Activated CD4-positive, alpha-beta T cell treated with anti-CD3 and anti-CD28 coated beads, Interleukin-2, amount 10 ng/mL, durations not matched to agents 7 days and 5 days (primary cell): ENCODE measurements at places on chromosomes 11 and 22. TPM values are rescaled to one million over a fixed set of nuclear protein-coding genes. Genes with fewer than 3 reads are reported as not detected.
A peak's percentile ranks its signal among the peaks of the same experiment; 100 is the strongest.

GRCh38 chr11:130260742-130261141 is 54.0 kb downstream of the ZBTB44 start:
- DNase-seq: no peak

GRCh38 chr11:77205467-77206263 is 77.6 kb downstream of the MYO7A start:
- DNase-seq: no peak

GRCh38 chr11:105456950-105457349 is 152.9 kb upstream of the GRIA4 start:
- DNase-seq: no peak

DNA sequence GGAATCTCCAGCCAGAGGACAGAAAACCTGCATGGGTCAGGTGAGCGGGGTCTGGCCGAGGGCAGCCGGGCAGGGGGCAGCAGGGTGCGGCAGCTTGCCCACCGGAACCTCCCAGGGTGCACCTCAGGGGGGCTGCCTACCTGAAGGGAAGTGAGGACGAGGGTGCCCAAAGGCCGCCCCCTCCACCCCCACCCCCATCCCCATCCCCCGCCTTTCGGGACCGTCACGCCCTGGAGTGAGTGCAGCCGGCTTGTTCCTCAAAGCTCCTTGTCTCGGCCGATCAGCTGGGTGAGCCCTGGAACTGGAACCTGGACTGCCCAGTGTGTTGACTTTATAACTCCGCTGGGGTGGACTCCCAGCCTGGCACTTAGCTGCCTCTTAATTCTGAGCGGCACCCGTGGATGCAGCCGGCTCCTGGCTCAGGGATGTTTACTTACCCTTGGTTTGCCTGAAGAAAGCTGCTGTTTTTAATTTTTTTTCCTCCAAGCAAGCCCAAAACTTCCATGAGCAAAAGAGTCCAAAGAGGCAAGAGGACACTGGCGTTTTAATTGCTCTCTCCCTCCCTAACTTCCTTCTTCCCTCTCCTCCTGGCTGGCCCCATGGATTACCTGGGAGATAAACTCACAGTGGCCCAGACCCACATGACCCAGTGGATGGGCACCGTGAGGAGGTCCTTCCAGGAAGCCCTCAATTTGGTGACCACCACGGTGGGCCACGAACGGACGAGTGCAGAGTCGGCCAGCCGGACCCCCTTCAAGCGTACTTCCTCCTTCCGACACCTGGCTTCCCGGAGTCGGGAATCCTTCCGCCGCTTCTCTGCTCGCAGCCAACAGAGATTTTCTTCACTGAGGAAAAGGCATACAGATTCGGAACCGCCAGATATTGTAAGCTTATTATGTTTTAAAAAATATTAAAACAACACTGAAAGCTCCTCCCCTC is 87.8 kb upstream of the CRYBB3 start:
- no peak for DNase-seq

- no peak for DNase-seq
Observed at GRCh38 chr11:823441-824291, 4.1 kb upstream of the CRACR2B start.

The FAM76B gene
- 51.6 TPM for total RNA-seq

The CRACR2B gene
- total RNA-seq: 7.7 TPM

DNA sequence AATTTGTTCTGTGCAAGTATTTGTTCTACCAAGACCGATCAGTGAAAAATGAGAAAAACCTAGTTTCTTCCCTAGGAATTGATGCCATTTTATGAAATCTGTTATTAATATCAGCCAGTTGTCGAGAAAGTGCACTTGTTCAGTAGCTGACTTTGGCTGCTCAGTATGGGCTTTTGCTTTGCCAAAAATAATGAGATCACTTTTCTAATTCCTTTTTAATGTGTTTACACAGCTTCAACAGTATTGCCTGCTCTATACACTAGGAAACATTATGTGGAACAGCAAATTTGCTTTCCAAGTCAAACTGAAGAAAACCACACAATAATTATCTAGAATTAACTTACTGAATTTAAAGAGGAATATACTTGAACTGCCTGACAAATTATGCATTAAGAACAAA is 34.4 kb downstream of the SCUBE2 start:
- DNase-seq: no peak

GRCh38 chr11:118628432-118628831 is 21.0 kb downstream of the PHLDB1 start:
- no peak for DNase-seq

The CREB3L1 gene
- not detected for total RNA-seq

GRCh38 chr11:126398296-126398695 is 42.8 kb downstream of the ST3GAL4 start:
- DNase-seq: no peak

GRCh38 chr22:27327981-27328721 is 473.4 kb downstream of the MN1 start:
- no peak for DNase-seq

The CEND1 gene
- total RNA-seq: 0.60 TPM

The GLB1L3 gene
- total RNA-seq: 6.8 TPM

DNA sequence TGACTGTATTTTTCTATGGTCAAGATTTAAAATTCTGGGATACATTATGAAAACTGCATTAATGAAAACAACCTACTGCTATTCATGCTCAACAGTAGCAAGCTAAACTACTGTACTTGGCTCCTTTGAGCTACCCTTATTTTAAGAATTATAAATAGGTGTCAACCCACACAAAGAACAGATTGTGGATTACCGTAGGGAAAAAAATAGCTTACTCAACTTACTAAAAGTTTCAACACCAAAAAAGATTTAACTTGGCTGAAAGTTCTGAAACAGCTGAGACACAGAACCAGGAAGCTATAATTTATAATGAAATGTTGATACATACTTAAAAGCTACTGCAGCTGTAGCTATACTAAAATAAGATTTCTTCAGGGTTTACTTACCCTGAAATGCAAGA is 10.1 kb downstream of the LIN7C start:
- no peak for DNase-seq

- DNase-seq: no peak
Observed at GRCh38 chr11:44088871-44089270, 6.6 kb upstream of the EXT2 start.

GRCh38 chr11:86737737-86738136 is 62.6 kb upstream of the PRSS23 start:
- DNase-seq: no peak

- DNase-seq: no peak
Observed at GRCh38 chr11:30729187-30729713, 143.1 kb upstream of the MPPED2 start.

DNA sequence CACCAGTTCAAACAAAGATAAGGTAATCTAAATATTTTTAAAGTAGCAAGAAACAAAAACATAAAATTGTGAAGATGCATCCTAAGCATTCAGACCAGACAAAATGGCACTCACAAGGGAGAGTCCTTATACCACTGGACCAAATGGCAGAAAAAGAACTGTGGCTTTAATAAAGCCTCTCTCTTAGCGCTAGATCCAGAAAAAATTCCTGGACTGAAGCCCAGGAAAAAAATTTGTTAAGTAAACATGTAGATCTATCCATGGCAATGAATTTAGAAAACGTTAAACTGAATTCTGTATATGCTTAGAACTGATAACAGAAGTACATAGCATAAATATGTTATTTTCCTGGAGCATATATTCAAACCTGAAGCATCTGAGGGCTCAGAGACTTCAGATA is 11.8 kb upstream of the CD59 start:
- no peak for DNase-seq

GRCh38 chr11:99449345-99449744 is 428.6 kb downstream of the CNTN5 start:
- no peak for DNase-seq

The RIMBP3C gene
- total RNA-seq: not detected

- DNase-seq: no peak
Observed at GRCh38 chr11:61873588-61874376, 17.6 kb downstream of the FADS3 start.

DNA sequence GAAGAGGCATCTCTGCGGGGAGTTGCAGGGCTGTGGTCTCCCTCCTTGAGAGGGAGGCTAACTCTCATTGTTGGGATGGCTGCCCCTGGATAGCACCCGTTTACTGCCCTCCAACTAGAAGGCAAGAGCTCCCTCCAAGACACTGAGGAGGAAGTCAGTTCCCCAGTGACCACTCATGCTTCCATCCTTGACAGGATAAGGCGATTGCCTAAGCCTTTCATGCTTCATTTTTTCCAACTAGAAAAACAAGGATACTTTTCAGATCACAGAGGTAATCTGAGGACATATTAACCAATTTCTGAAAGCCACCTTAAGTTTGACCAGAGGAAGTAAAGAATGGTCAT is 186.6 kb downstream of the MAML2 start:
- DNase-seq: no peak

DNA sequence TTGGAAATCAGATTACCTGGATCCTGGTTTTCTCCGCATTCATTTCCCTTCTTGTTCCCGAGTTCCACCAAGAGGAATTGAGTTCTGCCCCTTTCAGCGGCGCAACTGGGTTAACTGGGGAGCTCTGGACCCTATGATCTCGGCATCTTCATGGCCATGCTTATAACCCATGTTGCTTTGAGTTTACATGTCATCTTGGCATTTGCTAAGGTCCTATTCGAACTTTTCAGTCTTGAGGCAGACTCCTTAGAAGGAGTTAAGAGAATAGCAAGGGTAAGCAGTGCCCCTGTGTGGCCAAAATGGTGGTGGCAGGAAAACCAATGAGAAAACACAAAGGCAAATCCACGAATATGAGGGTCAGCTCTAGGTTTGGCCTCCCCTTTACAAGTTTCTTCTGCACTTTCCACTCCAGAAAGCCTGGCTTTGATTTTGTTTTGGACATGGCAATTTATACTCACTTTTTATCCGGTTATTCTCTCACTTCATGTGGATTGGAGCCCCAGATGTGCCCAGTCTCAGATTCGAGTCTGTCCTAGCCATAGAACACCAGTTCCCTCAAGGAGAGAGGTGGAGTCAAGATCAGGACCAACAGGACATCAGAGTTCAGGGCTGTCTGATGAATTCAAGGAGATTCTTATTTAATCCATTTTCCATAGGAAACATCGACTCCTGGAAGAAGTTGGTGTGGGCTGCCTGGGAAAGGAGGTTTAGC is 55.3 kb upstream of the FBXO3 start:
- peak; percentile 61 for DNase-seq

The BIK gene
- total RNA-seq: 1.4 TPM

GRCh38 chr11:68338051-68338780 is 25.8 kb downstream of the LRP5 start:
- no peak for DNase-seq

DNA sequence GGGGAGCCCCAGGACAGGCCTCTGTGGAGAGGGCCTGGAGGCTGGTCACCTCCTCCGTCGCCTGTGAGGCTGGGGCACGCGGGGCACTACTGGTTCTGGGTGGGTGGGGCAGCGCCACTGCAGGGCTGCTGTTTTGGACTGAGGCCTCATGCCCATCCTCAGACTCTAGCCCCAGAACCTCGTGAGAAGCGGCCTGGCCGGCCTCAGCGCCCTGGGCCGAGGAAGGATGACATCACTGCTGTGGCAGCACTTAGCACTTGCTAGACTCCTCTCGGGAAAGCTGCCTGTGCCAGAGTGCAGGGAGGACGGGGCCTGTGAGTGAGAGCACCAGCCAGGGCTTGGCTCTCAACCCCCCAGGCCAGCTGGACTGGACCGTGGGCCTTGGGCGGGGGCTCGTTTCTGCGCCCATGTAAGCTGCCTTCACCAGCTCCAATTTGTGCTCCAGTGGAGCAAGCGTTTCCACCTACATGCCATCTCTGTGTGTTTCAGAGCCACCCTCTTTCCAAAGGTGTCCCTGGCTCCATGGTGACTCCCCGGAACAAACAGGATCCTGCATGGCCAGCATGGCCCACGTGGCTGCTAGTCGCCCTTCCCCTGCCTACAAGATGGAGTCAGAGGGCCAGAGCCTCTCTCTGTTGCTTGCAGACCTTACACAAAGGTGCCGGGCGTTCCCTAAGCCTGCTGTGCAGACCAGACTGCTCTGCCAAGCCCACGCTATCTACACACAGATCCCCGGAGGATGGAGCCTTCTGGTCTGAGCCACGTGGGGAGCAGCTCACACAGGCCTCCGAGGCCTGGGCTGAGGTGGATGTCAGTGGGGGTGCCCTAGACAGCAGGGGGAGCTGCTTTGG is 102.9 kb downstream of the CTTN start:
- DNase-seq: no peak

The ART1 gene
- not detected for total RNA-seq
